Activated CD4-positive, alpha-beta T cell treated with anti-CD3 and anti-CD28 coated beads for 36 hours (primary cell): ENCODE measurements at places on chromosomes 2 and 18.

DNA sequence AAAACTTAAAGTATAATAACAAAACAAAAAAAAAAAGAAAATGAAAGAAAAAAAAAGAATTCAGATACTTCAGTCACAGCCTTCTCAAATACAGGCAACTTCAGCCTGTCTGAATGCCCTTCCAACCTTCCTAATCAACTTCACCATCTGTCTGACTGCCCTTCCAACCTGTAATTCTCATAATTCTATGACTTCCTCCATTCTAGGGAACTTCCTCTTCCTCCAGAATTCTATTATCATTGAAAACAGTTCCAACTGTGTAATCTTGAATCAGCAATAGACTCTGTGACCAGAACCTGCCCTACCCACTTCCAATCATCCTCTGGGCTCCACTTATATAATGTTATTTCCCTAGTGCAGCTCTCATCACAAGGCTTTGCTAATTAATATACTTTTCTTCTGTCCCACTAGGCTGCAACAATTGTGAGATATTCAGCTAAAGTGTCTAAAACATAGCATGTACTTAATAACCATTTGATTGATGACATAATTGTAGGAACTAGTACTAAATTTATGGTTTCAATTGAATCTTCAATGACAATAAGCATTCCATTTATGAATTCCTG lies 127.3 kb downstream of the UPP2 start:
- no peaks in the 10 kb centered on the region for H3K4me1 ChIP-seq
- DNase-seq = no peak
- peaks cover 2% of the 10 kb centered on the region for H3K27me3 ChIP-seq
- no peak overlapping the region for H3K4me3 ChIP-seq
- no peak overlapping the region for H3K27ac ChIP-seq

- H3K4me1 ChIP-seq = no peaks in the 10 kb centered on the region
- no peak overlapping the region for H3K27ac ChIP-seq
- no peaks in the 10 kb centered on the region for H3K36me3 ChIP-seq
- H3K27me3 ChIP-seq = no peaks in the 10 kb centered on the region
Observed at GRCh38 chr2:193523662-193524061, 1328.9 kb upstream of the TMEFF2 start.

DNA sequence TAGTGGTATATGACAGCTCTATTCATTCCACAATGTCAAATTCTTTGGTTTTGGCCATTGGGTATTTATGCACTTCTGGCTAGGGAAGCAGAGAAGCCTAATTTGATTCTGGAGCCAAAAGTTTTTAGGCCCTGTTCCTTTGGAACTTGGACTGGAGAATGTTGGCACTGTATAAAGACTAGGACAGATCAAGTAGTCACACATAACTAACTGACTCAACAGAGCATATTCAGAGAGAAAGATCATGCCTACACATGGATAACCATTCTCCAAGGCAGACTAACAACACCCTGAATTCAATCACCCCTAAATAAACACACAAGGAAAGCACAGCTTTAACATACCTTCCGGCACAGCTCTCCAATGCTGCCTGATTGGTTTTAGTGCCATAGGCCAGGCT lies 62.9 kb downstream of the ARHGAP15 start:
- DNase-seq = no peak
- H3K27me3 ChIP-seq = no peaks in the 10 kb centered on the region
- H3K4me1 ChIP-seq = peaks cover 37% of the 10 kb centered on the region
- peaks cover 23% of the 10 kb centered on the region for H3K36me3 ChIP-seq
- H3K4me3 ChIP-seq = no peak overlapping the region

- DNase-seq = no peak
- peak overlapping the region; percentile 55 for H3K27ac ChIP-seq
- H3K4me1 ChIP-seq = peaks cover 11% of the 10 kb centered on the region
- H3K4me3 ChIP-seq = peak overlapping the region; percentile 66
Observed at GRCh38 chr18:48975120-48975816, 24.5 kb upstream of the SMAD7 start.

DNA sequence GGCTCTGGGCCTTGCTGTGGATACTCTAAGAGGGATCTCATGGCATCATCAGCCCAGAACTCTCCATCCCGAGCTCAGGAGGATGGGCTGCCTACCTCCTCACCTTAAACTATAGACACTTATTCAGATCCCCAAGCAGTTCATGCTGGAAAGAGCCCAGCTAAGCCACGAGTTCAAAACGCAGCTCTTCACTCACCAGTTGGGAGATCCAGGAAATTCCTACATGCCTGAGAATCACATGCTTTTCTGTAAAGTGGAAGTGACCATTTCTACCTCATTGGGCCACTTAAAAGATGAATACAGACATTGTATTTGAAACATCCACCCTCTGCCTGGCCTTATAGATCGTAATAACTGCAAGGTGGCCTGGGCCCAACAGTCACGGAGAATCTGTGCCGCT lies 6.6 kb downstream of the ATOH8 start:
- H3K27ac ChIP-seq = no peak overlapping the region
- no peak for DNase-seq
- no peak overlapping the region for H3K4me3 ChIP-seq
- H3K4me1 ChIP-seq = peaks cover 5% of the 10 kb centered on the region
- peaks cover 38% of the 10 kb centered on the region for H3K27me3 ChIP-seq

- H3K4me3 ChIP-seq = no peak overlapping the region
- H3K36me3 ChIP-seq = no peaks in the 10 kb centered on the region
- H3K27me3 ChIP-seq = peaks cover 11% of the 10 kb centered on the region
- H3K27ac ChIP-seq = no peak overlapping the region
Observed at GRCh38 chr2:152065945-152066344, 32.9 kb downstream of the CACNB4 start.
